ENCODE measurements at places on chromosomes 5 and 9. TPM values are rescaled to one million over a fixed set of nuclear protein-coding genes. Genes with fewer than 3 reads are reported as not detected.

Gene NR4A3
- total RNA-seq, result 0.93 TPM

DNA sequence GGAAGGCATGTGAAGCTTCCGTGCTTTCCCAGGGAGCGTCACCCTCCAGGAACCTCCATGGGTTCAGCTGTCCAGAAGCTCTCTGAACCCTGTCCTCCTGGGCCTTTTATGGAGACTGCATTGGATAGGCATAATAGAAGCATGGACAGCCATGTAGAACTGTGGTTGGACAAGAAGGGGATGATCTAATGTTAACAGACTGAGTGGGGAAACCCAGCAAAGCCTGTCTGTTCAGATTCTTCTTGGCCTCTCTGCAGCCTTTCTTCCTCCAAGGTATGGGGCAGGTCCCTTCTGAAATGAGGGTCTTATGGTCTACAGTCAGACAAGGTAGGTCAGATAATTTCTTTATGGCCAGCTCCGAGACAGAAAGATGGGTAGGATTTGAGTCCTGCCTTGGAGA, 59.1 kb upstream of the CTNNA1 start:
- DNase-seq, result no peak

DNA sequence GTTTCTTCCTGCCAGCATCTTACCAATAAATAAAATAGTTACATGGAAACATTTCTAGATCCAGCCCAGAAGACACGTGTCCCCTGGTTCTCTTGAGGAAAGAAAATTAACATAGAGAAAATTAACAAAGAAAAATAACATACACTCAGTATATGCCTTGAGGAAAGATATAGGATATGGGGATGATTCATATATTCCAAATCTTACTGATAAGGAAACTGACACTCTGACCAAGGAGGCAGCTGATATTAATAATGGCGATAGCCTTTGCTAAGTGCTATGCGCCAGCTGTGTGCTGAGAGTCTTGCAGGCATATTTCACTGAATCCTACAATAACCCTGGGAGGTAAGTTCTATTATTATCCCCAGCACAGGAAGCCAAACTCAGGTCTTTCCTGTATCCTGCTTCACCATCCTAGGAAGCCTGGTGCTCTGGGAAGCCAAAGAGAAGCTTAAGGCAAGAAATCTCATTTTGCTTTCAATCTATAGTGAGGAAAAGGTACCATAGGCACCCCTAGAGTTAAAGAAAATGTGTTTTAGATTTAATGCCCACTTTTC, 302.7 kb upstream of the NREP start:
- DNase-seq, result no peak

DNA sequence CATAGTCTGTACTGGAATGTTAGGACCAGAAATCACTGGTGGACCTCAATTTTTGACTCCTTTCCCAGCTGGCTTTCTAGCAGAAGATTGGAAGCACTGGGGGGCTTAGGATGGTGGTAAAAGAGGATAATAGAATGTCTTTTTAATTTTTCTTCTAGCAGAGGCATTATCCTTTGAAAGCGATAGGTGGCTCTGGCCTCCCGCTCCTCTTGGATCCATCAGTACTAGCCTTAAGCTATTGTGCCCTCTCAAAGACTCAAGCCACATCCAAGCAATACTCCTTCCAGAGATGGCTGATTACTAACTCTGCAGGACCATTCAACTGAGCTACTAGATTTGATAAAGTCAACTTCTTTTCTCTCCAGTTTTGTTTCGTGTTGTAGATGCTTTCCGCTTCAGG, 610.6 kb downstream of the CDH12 start:
- no peak for DNase-seq

- no peak for DNase-seq
These were observed 399.5 kb downstream of the ENC1 start for GRCh38 chr5:74240783-74241750.

Gene SV2C
- 0.66 TPM for total RNA-seq

- no peak for DNase-seq
These were observed 37.9 kb downstream of the LNPEP start for GRCh38 chr5:96973532-96974401.

Gene IRX1
- total RNA-seq, result 24.8 TPM

DNA sequence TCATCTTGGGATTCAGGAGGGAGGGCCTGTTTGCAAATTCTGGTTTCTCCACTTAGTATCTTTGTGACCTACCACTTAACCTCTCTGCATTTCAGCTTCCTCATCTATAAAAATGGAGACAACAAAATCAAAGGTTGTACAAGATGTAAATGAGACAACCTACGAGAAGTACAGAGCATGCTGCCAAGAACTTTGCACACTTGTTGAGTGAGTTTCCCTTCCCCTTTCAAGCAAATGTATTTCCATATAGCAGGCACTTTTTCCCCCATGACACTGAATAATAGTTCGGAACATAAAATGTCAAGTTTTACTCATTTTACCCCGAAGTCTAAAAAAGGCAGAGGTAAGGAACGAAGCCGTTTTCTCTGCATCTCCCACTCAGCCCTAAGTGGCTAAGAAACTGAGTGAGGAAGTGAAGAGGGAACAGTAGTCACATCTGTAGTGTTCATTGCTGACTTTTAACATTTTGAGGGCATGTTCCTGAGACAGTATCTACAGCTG, 159.0 kb downstream of the TLE1 start:
- no peak for DNase-seq

DNA sequence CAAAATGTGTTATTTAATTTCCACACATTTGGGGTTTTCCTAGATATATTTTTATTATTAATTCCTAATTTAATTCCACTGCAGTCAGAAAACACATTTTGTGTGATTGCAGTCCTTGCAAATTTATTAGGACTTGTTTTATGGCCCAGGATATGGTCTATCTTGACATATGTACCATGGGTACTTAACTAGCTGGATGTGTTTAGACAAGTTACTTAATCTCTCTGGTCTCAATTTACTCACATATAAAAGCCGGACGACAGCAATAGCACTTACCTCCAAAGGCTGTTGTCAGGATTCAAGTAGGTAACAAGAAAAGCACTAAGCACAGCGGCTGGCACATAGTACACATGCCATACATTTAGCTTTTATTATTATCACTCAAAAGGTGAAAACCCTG, 118.2 kb upstream of the MSX2 start:
- DNase-seq, result no peak

DNA sequence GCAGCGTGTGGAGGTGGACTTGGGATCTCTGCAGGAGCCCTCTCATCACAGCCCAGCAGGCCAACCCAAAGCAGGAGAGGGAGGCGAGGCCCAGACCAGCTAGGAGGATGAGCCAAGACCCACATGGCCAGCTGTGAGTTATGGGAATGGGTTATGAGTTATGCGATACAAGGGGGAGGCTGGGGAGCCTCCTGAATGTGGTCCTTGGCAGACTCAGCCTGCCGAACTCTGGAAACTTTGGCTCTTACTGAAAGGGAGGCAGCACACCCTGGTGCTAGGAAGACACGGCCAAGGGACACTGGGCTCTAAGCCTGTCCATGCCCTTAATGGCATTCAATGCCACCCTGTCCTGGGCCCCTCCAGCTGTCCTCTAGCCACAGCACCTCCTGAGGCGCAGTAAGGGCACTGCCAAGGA, 7.7 kb upstream of the VAV2 start:
- DNase-seq, result no peak

Gene PCDHB15
- total RNA-seq, result 5.6 TPM

- DNase-seq, result peak; percentile 18
These were observed 112.2 kb downstream of the MTX3 start for GRCh38 chr5:79878721-79879336.

Gene PRELID2
- total RNA-seq, result 15.6 TPM

GRCh38 chr5:146630472-146630871, 114.5 kb upstream of the GPR151 start:
- no peak for DNase-seq

DNA sequence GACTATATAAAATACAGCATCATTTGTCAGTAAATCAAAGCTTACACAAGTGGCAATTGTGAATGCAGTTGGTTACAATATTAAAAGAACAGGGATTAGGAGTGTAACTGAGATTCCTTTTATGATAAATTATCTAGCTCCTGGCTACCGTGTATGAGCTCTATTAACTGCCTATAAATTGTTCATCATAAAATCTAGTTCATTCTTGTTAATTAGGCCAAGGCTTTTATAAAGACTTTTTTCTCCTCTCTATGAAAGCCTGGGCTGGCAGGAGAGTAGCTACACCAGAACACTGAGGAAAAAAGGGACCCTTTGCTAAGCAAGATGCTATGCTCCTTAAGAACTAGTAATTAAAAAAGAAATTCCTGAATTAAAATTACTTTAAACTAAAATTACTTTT, 132.4 kb upstream of the MEF2C start:
- no peak for DNase-seq

- DNase-seq, result no peak
These were observed 1.2 kb downstream of the ANKRD33B start for GRCh38 chr5:10564838-10565784.

DNA sequence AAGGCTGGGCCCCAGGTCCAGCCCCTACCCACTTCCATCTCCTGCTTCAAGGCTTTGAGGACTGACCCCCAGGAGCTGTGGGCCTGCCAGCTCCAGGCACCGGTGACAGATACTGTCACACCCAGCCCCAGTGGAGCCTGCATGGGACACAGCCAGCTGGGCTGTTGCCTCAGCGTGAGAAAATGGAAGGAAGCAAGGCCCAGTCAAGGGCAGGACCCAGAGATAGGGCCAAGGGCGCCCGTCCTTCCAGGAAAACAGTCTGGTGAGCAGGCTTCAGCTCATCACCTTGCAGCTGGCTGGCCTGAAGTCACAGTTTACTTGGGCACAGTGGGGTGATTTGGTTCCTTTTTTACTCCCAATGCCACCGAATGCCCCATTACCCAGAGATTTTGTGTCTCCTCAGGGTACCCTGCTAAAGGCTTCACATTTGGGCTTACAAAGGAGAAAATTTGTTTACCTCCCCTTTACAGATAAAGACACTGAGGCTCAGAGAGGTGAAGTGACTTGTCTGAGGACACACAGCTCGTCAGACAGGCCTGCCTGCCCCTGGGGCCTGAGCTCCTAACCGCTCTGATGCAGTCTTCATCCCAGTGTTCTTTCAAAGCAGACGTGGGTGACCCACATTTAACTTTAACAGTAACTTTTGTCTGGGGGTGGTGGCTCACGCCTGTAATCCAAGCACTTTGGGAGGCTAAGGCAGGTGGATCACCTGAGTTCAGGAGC, 21.5 kb upstream of the WDR38 start:
- DNase-seq, result no peak

Gene ANKRD18B
- 25.0 TPM for total RNA-seq

- DNase-seq, result no peak
These were observed 1.5 kb downstream of the SPAAR start for GRCh38 chr9:35910613-35911359.

DNA sequence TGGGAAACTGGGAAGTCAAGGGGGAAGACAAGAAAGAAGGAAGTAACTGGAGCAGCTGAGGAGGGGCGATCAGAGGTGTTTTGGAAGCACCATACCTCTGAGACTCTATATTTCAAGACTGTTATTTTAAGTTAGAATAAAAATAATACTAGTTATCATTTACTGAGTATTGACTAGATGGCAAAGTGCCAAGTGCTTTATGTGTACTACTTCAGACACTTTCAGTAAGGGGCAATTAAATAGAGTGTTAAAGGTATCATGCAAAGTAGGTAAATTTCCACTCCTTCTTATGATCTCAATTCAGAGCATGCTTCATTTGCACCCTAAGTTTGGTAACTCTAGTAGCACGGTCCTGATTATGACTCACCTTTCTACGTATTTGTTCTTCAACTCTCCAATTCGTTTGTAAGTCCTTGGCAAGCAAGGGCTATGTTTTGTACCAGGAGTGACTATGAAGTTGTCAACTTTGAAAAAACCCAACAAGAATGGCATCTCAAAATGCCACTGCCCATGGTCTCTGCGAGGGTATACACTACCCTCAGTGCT, 152.4 kb upstream of the RAPGEF1 start:
- no peak for DNase-seq

- no peak for DNase-seq
These were observed 535.6 kb downstream of the SPOCK1 start for GRCh38 chr5:136963504-136963903.

Gene TERT
- total RNA-seq, result 5.6 TPM

Gene ACOT12
- total RNA-seq, result not detected

- DNase-seq, result no peak
These were observed 97.8 kb downstream of the TSSK1B start for GRCh38 chr5:113336975-113337374.

DNA sequence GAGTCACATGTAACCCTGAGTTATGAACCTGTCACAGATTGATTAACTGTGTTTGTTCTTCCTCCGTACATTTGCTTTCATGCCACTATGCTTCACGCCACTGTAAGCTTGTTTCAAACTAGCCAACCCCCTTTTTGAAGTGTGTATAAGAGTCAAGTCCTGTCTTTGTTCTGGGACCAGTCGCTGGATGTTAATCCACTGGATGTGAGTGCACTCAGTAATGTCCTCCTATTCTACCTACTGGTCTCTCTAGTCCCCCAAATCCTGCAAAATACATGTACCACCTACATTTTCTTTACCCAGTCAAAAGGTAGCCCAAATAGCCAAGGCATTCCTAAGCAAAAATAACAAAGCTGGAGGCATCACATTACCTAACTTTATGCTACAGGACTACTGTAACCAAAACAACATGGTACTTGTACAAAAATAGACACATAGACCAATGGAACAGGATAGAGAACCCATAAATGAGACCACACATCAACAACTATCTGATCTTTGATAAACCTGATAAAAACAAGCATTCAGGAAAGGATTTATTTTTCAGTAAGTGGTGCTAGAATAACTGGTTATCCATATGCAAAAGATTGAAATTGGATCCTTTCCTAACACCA, 1139.1 kb upstream of the SEMA6A start:
- DNase-seq, result peak; percentile 3

DNA sequence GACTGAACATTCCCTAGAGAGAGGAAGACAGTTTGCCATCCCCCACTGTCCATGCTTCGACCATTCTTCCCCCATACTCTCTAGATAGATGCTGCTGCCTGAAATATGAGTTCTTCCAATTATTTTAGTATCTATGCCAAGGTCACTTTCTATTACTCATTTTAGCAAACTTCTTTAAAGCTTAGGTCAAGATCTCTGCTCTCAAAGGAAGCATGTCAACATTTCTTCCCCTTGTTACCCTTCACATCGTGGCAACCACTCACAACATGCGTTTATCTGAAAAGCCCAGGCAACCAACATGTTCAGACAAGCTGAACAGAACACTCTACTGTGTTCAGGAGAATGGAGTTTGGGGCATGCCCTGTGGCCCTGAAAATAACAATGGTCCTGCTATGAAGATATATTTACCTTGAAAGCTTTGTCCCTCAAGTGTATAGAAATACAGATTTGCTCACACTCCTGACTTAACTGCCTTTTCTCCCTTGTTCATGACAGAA, 138.4 kb upstream of the KIF2A start:
- DNase-seq, result no peak

Gene PRDM9
- not detected for total RNA-seq

GRCh38 chr9:117278471-117279035, 136.3 kb downstream of the ASTN2 start:
- no peak for DNase-seq
